ENCODE measurements at places on chromosomes 6 and 20.

DNA sequence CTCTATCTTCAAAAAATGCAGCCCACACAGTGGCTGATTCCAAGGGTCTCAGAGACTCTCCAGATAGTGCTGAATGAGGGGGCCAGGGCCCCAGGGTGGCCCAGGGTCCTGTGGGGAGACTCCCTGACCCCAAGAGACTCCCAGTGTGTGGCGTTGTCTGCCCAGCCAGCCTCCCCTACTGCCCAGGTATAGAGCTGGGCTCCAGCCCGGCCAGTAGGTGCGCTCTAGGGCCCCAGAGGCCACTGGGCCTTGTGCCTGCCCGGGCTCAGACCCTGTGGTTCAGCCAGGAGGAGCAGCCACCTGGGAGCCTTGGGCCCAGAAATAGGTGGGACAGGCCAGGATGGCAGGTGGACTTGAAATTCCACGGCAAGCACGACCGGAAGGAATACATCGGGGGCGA, 30.3 kb upstream of the GATA5 start:
- no peak for DNase-seq

- no peak for DNase-seq
Measured at GRCh38 chr20:61356196-61356595, 104.1 kb downstream of the CDH4 start.

GRCh38 chr6:73941892-73942291, 245.9 kb downstream of the CD109 start:
- no peak for DNase-seq

GRCh38 chr6:82874867-82875266, 190.8 kb downstream of the UBE3D start:
- DNase-seq: no peak

DNA sequence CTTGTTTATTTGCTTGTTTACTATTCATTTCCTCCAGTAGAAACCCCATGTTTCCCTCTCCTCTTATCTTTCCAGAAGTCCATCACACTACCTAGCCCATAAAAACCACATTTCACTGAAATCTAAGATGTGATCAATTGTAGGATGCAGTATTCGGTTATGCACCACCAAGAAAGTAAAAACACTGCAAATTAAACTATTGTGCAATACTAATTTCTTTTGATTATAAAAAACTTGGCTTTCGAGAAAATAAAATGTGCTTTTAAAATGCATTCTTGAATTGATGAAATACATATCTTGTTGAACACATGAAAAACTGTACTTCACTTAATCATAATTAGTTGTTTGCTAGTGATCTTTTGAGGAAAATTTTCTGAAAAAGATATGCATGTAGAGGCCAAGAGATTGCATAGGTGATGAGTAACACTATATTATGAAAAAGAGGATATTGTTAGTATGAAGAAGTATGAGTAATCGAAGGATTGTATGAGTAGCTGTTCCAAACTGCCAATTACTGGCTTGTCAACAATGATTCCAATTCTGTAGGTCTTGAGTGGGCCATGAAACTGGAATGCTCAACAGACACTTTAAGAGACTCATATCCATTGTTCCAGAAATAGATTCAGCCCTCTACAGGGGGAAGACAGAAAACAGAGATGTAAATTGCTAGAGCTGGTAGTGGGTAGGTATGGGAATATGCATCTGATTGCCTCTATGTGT, 79.7 kb downstream of the RNF217 start:
- no peak for DNase-seq

DNA sequence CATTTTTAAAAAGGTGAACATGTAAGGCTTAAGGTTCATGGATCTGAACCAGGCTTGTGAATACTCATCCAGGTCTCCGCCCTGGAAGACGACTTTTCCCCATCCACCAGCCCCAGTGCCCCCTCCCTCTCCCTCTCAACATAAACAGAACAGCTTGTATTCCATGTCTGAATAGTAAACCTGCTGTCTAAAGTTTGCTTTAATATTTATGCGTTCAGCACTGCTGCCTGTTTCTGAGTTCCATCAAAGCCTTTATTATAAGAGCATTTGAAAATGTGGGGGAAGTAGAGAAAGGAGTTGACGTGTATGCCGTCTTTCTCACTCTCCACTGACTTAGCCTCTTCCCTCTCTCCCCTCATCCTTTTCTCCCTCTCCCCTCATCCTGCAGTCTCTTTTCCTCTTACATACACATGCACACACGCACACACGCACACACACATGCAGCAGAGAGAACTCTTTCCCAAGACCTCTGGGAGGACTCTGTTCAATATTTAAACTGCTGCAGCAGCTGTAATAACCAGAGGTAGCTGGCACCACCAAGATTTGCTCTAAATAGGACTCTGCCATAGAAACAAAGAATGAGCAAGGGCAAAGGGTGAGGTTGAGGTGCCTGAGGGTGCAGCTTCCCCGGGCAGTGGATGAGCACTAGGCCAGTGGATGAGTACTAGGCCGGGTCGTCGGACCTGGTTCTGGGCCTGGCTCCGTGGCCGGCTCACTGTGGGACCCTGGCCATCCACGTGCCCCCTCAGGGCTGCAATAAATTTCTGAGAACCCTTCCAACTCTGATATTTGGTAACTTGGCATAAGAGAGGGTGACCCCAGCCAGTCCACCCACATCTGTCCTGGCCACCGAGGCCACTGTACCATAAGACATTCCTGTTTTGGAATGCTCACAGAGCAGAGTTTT, 35.4 kb upstream of the VSTM2L start:
- no peak for DNase-seq

- no peak for DNase-seq
Measured at GRCh38 chr6:157258878-157259277, 64.4 kb downstream of the TMEM242 start.

- no peak for DNase-seq
Measured at GRCh38 chr6:13283331-13283730, 45.0 kb downstream of the TBC1D7 start.

- DNase-seq: no peak
Measured at GRCh38 chr6:137978252-137978896, 111.3 kb downstream of the TNFAIP3 start.

DNA sequence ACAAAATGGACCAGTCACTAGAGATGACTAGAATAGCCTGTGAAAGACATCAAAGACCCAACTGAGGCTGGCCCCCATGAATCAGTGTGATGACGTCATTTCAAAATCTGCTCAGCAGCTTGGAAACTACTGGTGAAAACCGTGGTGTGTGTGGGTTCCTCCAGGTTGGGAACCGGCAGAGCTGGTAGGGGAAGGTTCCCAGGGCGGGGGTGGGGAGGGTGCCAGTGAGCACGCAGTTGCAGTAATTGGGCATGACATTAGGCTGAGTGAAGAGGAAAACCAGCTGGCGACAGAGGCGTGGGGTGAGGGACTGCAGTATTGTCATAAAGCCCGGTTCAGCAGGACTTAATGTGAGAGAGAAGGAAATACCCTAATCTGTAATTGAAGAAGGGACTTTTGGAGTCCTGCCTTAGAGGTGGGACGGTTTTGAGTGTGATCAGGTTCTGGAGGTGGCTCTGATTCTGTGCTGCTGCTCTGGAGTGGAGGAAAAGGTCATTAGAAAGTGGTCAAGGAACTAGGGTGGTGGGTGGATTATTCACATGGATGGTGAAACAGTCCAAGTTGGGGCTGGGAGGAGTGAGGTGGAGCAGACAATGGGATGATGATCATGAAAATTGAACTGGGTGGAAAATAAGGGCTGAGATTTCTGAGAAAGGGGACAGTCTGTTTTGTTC, 52.0 kb upstream of the MTHFD1L start:
- peak; percentile 36 for DNase-seq

- no peak for DNase-seq
Measured at GRCh38 chr6:82142524-82142923, 105.0 kb downstream of the IBTK start.

- DNase-seq: no peak
Measured at GRCh38 chr20:29740601-29740950, 1516.9 kb upstream of the DEFB115 start.

GRCh38 chr6:80477591-80477990, 371.1 kb downstream of the BCKDHB start:
- no peak for DNase-seq

- no peak for DNase-seq
Measured at GRCh38 chr6:148157841-148158240, 184.8 kb upstream of the SASH1 start.

DNA sequence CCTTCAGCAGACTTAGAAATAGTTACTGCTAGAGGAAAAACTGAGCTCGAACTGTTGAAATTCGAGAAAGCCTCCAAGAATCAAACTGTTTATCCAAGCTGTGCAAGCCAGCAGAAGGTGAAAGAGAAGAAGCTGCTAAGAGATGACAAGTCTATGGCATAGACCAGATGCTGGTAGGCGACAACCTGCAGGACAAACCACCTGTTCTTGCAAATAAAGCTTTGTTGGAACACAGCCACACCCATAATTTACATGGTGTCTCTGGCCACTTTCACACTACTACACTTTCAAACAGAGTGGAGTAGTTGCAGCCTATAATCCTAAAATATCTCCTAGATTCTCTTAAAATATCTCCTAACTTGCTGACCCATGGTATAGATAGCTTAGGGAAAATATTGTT, 33.3 kb downstream of the TNFRSF21 start:
- DNase-seq: no peak

GRCh38 chr20:51397137-51397536, 145.4 kb downstream of the NFATC2 start:
- DNase-seq: no peak

- no peak for DNase-seq
Measured at GRCh38 chr6:4295783-4296155, 160.4 kb upstream of the ECI2 start.

- no peak for DNase-seq
Measured at GRCh38 chr20:46894579-46894958, at the start of gene EYA2. Gene EYA2 (plus strand): TSS chr20:46894843. CDS start chr20:46990011, 95,168 bp downstream.

- DNase-seq: no peak
Measured at GRCh38 chr20:2610941-2611720, 41.3 kb upstream of the NOP56 start.

- no peak for DNase-seq
Measured at GRCh38 chr6:48757661-48758060, 646.7 kb upstream of the PTCHD4 start.

GRCh38 chr20:5096463-5096862, 23.3 kb downstream of the PCNA start:
- no peak for DNase-seq

GRCh38 chr6:112054555-112055190, 769 bp downstream of the CCN6 start:
- no peak for DNase-seq

DNA sequence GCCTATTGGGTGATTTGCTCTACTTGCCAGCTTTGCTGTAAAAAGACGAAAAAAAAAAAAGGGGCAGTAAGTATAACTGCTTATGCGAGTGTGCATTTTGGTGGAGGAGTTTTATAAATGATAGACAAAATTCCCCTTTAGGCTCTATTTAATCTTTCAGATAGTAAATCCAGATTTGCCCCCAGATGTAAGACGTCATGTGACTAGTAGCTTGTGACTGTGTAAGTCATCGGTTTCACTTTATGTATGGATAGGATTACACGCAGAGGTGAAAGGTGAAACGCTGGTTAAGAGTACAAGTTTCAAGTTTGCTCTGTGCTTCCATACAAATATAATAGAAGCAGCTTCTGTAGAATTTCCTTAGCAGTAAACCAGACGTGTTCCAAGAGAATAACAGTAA, 7.9 kb downstream of the RAB32 start:
- no peak for DNase-seq

GRCh38 chr6:34521463-34522285, 34.5 kb downstream of the SPDEF start:
- no peak for DNase-seq

DNA sequence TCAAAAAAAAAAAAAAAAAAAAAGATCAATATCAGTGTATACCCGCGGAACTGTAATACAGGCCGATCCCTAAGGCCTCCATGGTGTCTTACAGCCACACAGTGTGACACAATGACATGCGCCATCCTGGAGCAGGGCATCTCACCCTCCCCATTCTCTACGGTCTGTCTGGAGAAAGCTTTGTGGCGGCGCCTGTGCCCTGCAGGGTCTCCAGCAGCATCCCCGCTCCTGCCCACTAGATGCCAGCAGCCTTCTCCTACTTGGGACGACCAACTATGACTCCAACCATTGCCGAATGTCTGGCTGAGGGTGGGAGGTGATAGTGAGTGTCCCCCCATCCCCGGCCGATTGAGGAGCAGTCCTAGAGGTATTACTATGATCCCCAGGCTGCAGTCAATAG, 558.8 kb upstream of the AGPAT4 start:
- no peak for DNase-seq

- DNase-seq: no peak
Measured at GRCh38 chr6:120129228-120129627, 779.7 kb upstream of the MAN1A1 start.

DNA sequence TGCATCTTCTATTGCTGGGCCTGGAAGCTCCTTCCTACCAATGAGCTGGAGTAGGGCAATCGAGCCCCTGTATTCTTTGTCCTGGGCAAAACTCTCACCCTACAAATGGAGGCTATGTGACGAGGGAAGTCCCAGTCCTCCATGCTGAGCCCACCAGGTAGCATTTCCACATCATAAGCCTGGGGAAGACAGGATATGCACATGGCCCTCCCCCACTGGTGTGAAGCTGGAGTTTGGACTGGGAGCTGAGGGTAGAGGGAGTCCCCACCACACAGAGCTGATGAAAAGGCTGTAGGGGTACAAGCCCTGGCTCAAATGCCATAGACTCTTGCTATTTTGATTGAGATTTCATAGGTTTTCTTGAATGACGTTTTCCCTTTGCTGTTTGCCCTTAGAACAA, 99.5 kb upstream of the FOXC1 start:
- DNase-seq: no peak

- DNase-seq: no peak
Measured at GRCh38 chr20:588476-588875, 21.6 kb downstream of the TCF15 start.

- no peak for DNase-seq
Measured at GRCh38 chr6:106910999-106911949, 63.3 kb downstream of the CD24 start.

DNA sequence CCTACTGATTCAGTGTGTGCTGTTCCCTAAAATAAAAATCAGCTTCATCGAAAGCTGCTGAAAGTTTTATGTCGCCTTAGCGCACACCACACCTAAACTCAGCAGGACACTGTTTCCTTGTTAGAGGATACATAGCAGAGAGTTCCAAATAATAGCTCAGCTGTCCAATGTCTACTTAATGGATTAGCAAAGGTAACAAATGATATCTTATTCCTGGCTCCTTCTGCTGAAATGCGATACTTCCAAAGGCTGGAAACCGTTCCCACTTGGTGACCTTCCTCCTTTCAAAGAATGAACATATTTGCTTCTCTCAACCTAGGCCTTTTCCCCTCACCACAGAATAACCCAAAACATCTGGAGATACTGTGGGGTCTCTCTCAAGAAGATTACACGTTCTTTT, 189.5 kb upstream of the GMDS start:
- DNase-seq: no peak

GRCh38 chr6:118650582-118651281, 659 bp downstream of the CEP85L start:
- DNase-seq: no peak
